ENCODE measurements at places on chromosomes 11 and 22. TPM values are rescaled to one million over a fixed set of nuclear protein-coding genes. Genes with fewer than 3 reads are reported as not detected.
A peak's percentile ranks its signal among the peaks of the same experiment; 100 is the strongest.

- peak; percentile 58 for DNase-seq
These were observed 345.4 kb downstream of the TENM4 start for GRCh38 chr11:79095424-79095823.

The DRICH1 gene
- total RNA-seq, result not detected

GRCh38 chr22:25153961-25154666, 45.5 kb upstream of the CRYBB3 start:
- peak; percentile 54 for DNase-seq

DNA sequence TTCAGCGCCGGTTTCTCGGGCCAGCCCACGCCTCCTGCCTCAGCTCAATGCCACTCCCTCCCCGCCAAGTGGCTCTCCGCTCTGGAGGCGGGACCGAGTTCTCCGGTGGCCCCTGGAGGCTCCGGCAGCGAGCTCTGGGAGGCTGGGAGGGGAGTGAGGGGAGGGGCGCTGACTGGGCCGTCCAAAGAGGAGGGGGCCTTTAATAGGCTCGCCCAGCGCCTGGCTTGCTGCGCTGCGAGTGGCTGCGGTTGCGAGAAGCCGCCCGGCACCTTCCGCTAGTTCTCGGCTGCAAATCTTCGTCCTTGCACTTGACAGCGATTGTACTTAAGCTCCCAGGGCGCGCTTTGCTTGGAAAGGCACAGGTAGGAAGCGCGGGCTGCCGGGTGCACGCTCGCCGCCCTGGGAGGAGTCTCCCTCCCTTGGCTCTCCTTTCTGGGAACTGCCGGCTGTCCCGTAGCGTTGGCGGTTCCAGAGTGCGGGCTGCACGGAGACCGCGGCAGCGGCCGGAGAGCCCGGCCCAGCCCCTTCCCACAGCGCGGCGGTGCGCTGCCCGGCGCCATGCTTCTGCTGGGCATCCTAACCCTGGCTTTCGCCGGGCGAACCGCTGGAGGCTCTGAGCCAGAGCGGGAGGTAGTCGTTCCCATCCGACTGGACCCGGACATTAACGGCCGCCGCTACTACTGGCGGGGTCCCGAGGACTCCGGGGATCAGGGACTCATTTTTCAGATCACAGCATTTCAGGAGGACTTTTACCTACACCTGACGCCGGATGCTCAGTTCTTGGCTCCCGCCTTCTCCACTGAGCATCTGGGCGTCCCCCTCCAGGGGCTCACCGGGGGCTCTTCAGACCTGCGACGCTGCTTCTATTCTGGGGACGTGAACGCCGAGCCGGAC, at the start of gene ADAMTS15:
ADAMTS15 (plus strand) TSS at position 230 of the 894 bp plus-strand sequence; CDS start at position 559, 329 bp downstream.
- DNase-seq, result peak; percentile 48

DNA sequence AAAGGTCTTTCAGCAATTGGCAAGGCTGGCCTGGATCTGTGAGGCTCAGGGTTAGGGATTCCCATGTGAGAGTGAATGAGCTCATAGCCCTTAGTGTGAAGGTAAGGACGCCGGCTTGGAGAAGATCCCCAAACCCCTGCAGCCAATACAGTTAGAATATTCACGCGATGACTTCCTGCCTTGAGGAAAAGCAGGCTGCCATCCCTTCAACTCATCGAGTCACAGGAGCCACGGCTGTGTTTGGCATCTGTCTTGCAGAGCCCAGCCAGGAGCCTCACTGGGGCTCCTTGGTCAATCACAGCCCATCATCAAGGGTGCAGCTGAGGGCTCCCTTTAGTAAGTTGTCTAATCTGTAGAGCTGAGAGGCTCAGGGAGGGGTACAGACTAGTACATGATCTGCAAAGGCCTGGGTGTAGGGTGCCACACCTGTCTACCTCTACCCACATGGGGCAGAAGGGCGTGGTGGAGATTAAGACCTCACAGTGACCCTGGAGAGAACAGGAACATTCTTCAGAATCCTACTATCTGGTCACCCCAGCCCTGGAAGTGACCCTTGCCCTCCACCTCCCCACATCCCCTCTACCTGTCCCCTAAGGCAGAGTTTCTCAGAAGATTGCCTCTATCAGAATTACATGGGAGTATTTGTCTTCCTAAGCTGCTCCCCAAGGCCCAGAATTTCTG, 18.5 kb downstream of the IL10RA start:
- DNase-seq, result no peak

The PGA4 gene
- not detected for total RNA-seq

The MYOD1 gene
- not detected for total RNA-seq

DNA sequence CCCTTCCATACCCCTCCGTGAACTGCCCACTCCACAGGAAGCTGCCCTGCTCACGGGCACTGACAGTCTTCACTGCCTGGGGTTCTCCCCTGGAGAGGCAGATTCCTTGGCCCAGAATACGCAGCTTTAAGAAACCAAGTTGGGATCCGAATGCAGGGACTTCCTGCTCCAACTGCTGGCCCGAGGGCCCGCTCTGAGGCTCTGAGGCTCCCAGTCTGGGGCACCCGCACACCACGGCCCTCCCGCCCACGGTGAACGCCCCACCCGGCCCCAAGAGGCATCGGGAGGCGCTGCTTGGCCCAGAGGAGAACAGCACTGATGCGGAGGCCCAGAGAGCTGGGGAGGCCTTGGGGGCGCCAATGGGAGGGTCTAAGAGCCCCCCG, 42.3 kb downstream of the IGF2 start:
- no peak for DNase-seq
